ENCODE measurements at places on chromosomes 2 and 18. TPM values are rescaled to one million over a fixed set of nuclear protein-coding genes. Genes with fewer than 3 reads are reported as not detected.

ST8SIA3 gene
- not detected for total RNA-seq

PLEKHA3 gene
- 5.2 TPM for total RNA-seq

MROH2A gene
- not detected for total RNA-seq

FOXI3 gene
- total RNA-seq: not detected

DPYSL5 gene
- 3.7 TPM for total RNA-seq

CREG2 gene
- 1.6 TPM for total RNA-seq

DOK6 gene
- total RNA-seq: 3.1 TPM

CXCR1 gene
- 0.52 TPM for total RNA-seq

MAPRE2 gene
- 9.4 TPM for total RNA-seq

C2orf81 gene
- 0.52 TPM for total RNA-seq

SCN3A gene
- total RNA-seq: 0.52 TPM

TYMS gene
- 15.7 TPM for total RNA-seq

ONECUT2 gene
- not detected for total RNA-seq

IDH1 gene
- total RNA-seq: 65.2 TPM

IL36RN gene
- not detected for total RNA-seq

SERPINB13 gene
- total RNA-seq: not detected

NEB gene
- 833 TPM for total RNA-seq

UGT1A6 gene
- 0.52 TPM for total RNA-seq

TEKT4 gene
- total RNA-seq: under 0.01 TPM

GKN1 gene
- not detected for total RNA-seq

LRRC30 gene
- total RNA-seq: 9.4 TPM

ABCG5 gene
- total RNA-seq: not detected

TGFA gene
- under 0.01 TPM for total RNA-seq

ERMN gene
- 0.52 TPM for total RNA-seq

FIGN gene
- total RNA-seq: 1.0 TPM

LTBP1 gene
- total RNA-seq: 78.8 TPM

CFAP53 gene
- not detected for total RNA-seq

GATA6 gene
- total RNA-seq: 2.6 TPM

RAB31 gene
- total RNA-seq: 16.7 TPM

NR4A2 gene
- 0.52 TPM for total RNA-seq

ASTL gene
- total RNA-seq: not detected

KATNAL2 gene
- 8.4 TPM for total RNA-seq

TEX261 gene
- total RNA-seq: 11.0 TPM

IL1R1 gene
- 6.3 TPM for total RNA-seq

PIKFYVE gene
- total RNA-seq: 22.4 TPM

OXER1 gene
- total RNA-seq: under 0.01 TPM

PLEK gene
- total RNA-seq: 9.4 TPM

RAPGEF4 gene
- total RNA-seq: 5.7 TPM

ASPRV1 gene
- 1.6 TPM for total RNA-seq

REG3A gene
- not detected for total RNA-seq

NT5C1B gene
- total RNA-seq: not detected

PAX8 gene
- not detected for total RNA-seq

UGT1A10 gene
- not detected for total RNA-seq

CAVIN2 gene
- total RNA-seq: 19.3 TPM

Data from skeletal muscle tissue (tissue), 5 donors.